Stimulated activated CD8-positive, alpha-beta memory T cell treated with anti-CD3 and anti-CD28 coated beads, Interleukin-4, amount 100 ng/mL, for 24 hours (primary cell): ENCODE measurements at places on chromosomes 12 and 14.

GRCh38 chr12:109743076-109743910, 29.7 kb downstream of the FAM222A start:
- no peak for DNase-seq

- DNase-seq = no peak
Observed at GRCh38 chr14:54674046-54674741, 107.3 kb downstream of the SAMD4A start.

DNA sequence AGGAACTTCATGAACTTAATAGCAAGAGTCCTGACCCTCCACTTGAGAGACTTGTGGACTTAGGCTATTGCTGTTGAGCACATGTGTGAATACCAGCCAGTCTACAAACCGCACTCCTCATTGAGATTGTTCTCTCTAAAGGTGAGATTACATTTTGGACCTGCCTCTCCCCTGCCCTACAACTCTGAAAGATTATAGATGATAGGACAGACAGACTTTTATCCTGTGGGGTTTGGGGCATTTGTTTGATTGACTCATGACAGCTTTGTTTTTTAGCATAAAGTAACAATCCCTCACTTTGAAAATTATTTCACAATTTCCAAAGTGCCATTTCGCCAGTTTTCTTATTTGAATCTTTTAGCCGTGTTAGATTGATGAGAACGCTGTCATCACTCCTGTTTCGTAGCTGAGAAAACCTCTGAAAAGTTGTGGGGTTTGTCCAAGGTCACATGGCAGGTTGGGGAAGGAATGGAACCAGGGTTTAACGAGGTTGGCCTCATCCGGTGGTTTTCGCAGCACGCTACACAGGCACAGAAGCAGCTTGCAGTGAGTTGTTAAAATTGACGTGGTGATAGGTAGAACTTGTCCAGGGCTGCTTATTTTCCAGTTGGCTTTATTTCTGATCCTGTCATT, 836 bp downstream of the EVL start:
- DNase-seq = peak; percentile 68

GRCh38 chr14:73058922-73059673, 764 bp downstream of the RBM25 start:
- no peak for DNase-seq

DNA sequence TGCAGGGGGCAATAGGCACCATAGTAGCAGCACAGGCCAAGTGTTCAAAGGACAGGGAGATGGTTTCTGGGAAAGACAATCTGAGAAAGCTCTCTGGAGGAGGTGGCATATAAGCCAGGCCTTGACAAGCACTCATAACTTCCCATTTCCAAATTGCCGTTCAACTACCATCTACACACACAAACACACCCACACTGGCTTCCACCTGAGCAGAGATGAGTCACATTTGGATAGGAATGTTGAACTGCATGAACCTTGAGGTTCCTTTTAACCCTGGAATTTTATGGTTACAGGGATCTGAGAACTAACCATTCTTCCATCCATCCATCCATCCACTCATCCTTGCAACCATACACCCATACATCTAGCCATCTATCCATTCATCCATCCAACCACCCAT, 86.6 kb downstream of the KSR2 start:
- no peak for DNase-seq

GRCh38 chr12:104345234-104346066, 41.9 kb downstream of the EID3 start:
- no peak for DNase-seq
